ENCODE measurements at places on chromosomes 13 and 19.

DNA sequence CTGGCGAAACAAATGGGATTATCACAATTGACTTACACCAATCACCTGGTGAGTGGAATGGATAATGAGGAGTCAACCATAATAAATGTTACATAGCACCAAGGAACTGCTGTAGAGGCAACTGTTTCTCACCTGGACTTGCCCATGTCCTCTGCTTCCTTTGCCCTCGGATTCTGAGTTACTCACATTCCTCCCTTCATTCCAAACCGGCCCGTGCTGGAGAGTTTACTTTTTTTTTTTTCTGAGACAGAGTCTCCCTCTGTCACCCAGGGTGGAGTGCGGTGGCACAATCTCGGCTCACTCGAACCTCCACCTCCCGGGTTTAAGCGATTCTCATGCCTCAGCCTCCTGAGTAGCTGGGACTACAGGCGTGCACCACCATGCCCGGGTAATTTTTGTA is 41.5 kb upstream of the TSC22D1 start:
- DNase-seq, result no peak

DNA sequence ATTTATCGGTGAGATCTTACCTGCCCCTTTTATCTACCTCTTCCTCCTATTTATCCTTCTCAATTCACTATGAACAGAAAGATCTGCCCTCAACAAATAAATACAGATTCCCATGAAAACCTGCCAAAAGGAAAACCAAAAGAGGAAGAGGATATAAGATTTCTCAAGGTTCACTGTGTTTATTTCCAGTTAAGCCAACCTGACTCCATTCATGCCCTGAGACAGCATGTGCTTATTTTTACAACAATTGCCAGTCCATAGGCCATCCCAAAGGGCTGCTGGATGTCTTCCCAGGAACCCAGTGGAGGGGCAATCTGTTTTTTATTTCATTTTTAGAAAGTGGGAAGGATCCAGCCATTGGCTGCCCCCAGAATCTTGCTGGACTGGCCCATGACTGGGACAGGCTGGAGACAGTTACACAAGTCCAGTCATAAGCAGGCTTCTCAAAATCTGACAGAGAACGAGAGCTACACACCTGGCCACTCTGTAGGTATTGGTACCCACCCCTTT is 209.1 kb downstream of the IRS2 start:
- no peak for DNase-seq

GRCh38 chr13:106588367-106588766 is 20.4 kb upstream of the ARGLU1 start:
- DNase-seq, result no peak

DNA sequence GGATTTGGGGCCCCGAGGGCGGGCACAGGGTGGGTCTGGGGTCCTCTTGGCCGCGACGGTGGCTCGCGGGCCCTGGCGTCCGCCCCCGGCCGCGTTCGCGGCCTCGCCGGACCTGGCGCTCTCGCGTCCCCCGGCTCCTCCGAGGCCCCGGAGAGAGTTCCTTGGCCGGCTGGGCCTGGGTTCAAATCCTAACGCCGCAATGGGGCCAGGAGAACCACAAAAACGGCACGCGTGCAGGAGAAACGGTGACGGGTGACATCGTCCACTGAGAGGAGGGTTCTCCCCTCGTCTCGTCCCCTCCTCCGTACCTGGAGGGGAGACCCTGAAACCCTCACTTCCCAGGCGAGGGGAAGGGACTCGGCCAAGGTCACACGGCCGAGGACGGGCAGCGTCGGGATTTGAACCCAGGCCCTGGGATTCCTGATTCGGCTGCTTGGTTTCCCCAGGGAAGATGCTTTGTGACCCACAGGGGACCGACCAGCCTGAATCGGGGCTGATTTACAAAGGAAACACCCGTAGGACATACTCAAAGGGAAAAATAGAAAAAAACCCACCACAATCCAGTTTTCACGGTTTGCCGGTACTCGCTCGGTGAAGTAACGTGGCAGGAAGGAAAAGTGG is 624 bp downstream of the SAFB start:
- no peak for DNase-seq

DNA sequence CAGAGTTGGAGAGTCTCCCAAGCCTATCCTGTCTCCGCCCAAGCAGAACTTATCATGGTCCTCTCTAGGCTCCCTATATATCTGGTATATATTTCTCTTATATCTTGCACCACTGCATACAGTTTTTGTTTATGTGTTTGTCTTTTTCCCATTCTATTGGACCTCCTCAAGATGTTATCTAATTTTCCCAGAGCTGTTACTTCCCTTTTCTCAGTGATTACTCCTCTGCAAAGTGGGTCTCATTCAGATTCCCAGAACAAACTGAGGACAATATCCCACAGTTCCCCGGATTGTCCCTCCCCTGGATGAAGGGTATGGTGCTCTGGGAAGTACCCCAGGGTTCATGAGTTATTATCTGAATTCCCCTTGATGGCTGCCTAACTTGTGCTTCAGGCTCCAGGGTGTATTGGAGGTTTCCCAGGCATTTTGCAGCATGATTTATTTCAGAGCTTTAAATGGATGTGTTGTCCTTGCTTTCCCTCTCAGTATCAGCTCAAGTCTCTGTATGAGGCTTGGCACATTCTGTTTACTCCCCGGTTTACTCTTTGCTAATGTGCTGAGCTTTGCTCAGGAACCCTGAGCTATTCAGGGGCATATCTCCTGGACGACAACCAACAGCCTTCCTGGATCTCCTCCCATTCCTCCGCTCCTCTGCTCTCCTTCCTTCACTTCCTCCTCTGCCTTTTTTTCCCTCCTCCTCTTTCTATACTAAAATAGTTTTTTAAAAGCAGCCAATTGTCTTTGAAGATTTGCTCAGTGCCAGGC is 329.3 kb downstream of the SPRY2 start:
- no peak for DNase-seq

DNA sequence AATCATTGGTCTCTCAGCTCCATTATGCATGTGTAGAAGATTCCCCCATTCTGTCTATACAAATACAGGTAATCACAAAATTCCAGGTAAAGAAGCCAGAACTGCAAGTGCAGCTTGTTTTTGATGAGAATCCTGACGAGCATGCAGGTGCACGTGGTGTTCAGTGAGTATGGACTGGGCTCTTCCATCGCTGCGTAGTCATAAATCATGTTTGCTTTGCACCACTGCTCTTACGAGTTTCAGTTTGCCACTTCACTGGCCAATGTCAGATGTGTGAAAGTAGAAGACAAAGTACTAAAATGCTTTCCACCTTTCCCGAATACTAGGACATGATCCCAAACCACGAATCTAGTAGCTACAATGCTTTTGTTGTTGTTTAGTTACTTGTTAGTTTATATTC is 390.7 kb downstream of the LIG4 start:
- no peak for DNase-seq

DNA sequence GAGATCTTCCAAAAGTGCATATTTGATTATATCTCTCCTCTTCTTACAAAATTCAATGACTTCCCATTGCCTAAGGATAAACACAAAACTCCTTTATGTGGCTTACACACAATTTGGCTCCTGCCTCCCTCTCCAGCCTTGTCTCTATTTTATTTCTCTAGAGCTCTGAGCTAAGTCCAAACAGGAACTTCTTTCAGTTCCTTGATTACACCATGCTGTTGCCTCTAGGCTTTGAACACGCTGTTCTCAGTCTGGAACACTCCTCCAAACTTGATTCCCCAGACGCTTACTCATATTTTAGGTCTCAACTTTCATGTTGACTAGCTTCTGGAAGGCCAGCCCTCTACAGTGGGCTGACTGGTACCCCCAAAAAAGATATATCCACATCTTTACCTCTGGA is 258.5 kb downstream of the COG6 start:
- DNase-seq, result no peak

- no peak for DNase-seq
Measured at GRCh38 chr13:76245920-76246319, 609.8 kb downstream of the LMO7 start.

DNA sequence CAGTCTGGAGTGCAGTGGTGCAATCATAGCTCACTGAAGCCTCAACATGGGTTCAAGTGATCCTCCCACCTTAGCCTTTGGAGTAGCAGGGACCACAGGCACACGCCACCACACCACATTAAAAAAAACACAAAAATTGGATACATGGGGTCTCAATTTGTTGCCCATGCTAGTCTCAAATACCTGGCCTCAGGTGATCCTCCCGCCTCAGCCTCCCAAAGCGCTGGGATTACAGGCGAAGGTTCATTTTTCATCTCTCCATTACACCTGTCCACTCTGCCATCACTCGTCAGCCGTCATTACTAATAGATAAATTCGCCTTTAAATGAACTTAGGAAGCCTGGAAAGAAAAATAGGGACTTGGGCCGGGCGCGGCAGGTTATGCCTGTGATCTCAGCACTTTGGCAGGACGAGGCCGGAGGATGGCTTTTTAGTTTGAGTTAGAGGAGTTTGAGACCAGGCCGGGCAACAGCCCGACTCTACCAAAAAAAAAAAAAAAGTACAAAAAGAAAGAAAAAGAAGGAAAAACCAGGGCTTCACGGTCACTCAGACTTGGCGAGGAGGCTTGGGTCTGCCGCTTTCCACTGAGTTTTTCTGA is 685 bp upstream of the SUPT5H start:
- DNase-seq, result no peak

GRCh38 chr13:109776575-109776974 is 9.8 kb downstream of the IRS2 start:
- DNase-seq, result no peak

- DNase-seq, result no peak
Measured at GRCh38 chr19:49157445-49158224, at the start of gene TRPM4. Gene TRPM4, plus strand, starts transcription at chr19:49157792. Its CDS starts 75 bp downstream, at chr19:49157867.

GRCh38 chr13:32107474-32107873 is 75.9 kb downstream of the FRY start:
- DNase-seq, result no peak

DNA sequence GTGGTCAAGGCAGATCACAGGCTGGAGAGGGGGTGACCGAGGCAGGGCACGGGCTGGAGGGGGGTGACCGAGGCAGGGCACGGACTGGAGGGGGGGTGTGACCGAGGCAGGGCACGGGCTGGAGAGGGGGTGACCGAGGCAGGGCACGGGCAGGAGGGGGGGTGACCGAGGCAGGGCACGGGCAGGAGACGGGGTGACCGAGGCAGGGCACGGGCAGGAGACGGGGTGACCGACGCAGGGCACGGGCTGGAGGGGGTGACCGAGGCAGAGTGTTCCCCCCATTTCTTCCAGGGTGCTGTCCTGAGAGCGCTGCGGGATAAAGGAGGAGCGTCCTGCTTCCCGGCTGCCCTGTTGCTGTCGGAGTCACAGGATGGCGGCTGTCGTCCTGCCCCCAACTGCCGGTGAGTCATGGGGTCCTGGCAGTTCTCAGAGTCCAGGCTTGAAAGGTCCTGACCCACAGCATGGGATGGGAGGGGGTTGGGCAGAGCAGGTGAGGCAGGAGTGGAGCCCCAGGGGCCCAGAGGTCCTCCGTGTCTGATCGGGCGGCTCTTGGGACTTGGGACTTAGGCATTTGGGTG is 5.3 kb downstream of the ZNF557 start:
- DNase-seq, result no peak

DNA sequence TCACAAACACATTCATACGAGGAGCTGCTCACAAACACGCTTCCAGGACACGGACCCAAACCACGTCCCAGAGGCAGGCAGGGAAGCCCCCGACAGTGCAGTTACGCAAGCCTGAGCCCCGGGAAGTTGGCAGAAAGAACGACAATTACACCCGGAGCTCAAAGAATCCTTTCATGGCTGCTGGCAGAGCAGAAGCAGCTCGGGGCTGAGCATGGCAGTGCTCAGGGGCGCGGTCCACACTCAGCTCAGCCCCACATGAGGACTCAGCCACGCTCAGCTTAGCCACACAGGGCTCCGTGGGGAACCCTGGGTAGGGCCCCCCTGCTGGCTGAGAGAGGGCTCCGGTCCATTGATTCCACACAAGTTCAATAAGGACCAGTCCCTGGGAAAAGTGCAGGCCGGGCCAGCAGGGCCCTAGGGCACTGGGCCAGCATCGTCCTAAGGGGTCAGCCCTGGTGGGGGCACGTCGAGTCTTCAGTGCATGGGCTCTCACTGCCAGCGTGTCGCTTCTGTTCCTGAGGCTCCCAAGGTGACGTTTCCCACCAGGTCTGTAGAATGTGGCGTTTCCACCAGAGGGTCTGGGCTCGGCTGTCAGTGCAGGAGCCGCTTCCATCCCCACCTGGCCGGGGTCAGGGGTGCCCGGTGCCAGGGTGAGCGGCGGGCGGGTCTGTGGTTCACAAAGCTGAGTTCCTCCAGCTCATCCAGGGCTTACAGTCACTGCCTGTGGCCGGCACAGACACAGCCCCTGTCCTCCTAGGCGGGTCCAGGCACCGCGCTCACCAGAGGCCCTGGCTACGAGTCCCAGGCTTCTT is 23.1 kb downstream of the GAS6 start:
- no peak for DNase-seq

- DNase-seq, result no peak
Measured at GRCh38 chr19:45607071-45608029, 5.3 kb upstream of the GPR4 start.

DNA sequence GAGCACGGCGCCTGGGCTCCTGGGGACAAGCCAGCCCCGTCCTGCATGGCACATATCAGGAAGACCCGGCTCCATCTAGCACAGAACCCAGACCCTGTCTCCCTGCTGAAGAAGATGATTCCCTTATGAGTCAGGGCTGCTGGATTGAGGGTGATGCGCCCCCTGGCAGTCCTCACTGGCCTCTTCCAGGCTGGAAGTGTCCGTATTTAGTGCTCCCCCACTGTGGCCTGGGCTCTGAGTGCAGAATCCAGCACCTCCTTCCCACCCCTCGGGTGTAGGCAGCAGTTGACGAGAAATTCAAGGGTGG is 14.9 kb downstream of the COMP start:
- no peak for DNase-seq

DNA sequence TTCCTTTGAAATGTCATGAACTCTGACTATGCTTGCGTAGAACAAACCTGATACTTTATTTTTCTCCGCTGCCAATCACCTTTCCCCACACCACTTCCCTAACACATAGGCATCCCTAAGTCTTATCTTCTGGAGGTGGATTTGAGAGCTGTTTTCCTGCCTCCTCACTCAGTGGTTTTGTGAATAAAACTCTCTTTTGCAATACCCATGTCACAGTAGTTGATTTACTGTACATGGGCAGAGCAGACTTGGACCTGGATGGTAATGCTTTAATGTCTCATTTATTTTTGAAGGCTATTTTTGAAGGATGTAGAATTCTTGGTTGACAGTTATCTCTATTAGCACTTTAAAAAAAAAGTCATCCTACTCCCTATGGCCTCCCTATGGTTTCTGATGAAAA is 881.8 kb downstream of the SLITRK5 start:
- no peak for DNase-seq

Data from GM12864 (cell line).